ENCODE measurements at places on chromosomes 3 and 15. TPM values are rescaled to one million over a fixed set of nuclear protein-coding genes. Genes with fewer than 3 reads are reported as not detected.
A peak's percentile ranks its signal among the peaks of the same experiment; 100 is the strongest.

- no peak for DNase-seq
Measured at GRCh38 chr3:86175051-86175536, 815.9 kb downstream of the VGLL3 start.

DNA sequence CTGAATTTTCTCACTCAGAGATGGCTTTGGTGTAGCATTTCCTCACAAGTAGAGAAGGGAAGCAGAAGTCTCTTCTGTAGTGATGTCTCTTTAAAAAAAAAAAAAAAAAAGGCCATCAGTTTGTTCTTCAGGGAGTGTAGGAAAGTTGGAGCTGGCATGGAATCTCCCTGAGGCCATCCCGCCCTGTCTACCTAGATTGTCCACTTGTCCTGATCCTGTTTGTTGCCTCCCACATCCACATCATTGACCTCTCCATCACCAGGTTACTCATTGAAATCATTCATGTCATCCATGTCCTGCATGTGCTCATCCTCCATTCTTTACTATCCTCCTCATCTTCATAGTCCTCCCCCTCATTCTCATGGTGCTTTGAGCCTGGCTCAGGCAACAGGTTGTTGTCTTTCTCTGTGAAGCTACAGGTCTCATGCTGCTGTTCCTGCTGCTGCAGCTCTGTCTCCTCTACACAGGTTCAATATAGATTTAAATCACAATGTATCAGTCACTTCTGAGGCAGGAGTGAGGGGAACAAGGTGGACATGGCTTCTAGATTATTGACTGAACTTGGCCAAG is 556.3 kb upstream of the NAALADL2 start:
- no peak for DNase-seq

Gene AMT
- total RNA-seq, result 32.5 TPM

DNA sequence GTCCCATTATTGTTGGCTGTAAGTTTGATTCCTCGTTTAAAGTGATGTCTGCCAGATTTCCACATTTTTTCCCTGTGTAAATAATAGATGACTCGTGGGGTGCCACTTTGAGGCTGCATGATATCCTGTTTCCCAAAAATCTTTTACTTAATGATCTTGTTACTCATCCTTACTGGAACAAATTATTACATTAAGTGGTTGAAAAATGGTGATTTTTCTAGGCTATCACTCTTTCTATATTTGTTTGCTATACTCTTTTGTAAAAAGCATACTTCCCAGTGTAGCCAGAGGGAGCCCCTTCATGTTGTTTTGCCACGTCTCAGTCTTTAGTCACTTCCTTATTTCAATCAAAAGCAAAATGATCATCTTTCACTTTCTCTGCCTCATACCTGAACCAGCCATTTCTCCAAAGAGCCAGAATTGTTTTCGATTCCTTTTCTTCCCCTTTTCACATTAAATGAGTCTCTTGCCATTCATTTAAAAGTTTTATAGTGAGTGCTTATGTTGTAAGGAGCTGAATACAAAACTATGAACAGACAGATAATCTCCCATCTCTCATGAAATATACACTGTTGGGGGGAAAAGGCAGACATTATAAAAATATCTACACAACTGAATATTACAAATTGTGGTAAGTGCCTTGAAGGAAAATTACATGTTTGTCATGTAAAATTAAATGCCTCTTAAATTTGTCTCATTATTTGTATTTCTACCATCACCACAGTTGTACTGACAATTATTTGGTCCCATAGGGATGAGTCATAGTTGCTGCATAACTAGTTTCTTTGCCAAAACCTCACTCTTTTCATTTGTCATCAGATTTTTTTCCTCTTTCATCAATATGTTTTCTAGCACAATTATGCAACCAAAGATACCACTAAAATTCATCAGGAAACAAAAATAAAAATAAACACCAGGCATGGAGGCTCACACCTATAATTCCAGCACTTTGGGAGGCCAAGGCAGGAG is 41.5 kb downstream of the ADGRG7 start:
- DNase-seq, result no peak

GRCh38 chr3:9583792-9584191 is 30.2 kb upstream of the LHFPL4 start:
- DNase-seq, result no peak

DNA sequence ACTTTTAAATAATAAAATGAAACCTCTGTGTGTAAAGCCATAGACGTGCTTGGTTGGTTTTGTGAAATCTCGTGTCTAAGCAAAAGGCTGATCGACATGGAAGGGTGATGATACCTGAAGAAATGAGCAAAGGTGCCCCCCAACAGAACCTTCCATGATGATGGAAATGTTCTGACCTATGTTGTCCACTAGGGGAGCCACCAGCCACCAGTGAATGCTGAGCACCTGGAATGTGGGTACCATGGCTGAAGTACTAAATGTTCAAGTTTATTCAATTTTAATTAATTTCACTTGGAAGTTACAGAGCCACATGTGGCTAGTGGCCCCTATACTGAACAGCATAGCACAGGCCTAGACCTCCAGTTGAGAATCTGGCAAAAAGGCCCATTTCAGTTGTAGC is 158.8 kb downstream of the POLR2M start:
- no peak for DNase-seq

Gene C15orf39
- 13.5 TPM for total RNA-seq

DNA sequence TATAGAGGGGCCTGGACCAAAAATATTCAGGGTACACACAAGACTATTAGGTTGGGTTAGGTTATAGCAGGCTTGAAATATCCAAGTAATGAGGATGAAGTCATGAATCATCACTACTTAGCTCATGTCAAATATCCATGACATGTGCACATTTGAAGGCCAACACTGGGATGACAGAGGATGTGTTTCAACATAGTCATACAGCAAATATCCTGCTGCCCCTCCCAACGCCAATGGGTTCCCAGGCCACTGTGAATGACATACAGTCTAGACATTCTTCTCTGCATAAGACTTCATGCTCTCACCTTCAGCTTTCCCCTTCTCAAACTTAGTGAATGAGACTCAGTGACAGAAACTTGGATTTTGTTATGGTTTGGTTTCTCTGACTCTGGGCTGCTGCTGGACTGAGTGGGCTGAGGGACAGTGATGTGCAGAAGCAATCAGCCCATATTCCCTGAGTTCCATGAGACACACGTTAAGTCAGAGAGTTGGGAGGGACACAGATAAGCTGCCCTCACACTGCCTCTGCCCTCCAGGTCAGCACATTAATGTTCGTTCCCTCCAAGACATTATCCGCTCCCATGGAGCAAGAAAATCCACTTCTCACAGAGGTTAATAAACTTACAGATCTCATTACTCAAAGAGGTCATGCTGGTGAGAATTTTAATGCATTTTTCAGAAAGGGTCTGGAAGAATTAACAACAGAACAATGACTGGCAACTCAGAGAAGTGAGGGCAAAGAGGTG is 15.4 kb downstream of the HOMER2 start:
- peak; percentile 79 for DNase-seq

DNA sequence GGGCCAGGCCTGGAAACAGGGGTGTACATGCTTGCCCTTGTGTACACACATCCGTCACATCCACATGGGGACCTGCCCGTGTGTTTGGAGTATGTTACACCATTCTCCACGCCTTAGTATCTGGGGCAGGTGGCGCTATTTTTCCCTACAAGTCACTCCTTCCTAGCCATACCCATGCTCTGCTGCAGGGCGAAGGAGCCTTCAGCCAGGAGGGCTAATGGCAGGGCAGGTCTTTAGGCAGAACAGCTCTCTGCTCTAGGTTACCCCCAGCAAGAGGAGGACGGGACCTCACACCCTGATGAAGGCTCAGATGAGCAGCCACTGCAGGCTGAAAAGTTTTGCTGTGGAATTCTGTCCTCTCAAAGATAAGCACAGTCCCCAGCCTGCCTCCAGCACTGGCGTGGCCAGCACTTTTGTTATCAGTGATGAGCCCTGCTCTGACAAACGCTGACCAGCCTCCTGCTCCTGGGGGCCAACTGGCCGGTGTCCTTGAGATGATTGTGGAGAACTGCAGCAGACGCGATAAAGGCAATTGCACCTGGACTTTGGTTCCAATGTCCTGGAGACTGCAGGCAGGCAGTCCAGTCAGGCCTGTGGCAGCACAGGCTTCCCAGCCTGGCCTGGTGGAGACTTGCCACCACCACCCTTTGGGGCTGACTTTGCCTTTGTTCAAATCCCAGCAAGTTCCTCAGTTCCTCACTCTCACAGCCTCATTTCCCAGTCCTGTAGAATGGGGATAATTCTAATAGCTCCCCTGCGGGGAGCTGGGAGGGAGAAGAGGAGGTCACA is 19.8 kb upstream of the PIGZ start:
- peak; percentile 74 for DNase-seq

DNA sequence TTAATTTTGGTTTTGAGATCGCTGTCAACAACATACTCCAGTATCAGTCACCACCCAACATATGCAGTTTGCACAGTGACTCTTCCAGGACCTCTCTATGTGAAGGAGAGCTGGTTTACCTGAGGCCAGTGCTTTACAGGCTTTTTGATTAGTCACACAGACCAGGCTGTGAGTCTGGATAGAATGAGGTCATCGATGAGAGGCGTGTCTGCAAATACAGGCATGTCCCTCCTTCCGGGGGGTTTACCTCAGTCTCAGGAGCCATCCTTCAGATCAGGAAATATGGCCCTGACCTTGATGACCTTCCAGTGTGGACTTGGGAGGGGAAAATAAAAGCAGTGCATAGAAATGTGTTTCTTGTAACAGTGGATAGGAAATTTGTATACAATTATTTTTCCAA is 46.9 kb downstream of the KBTBD12 start:
- peak; percentile 76 for DNase-seq

- DNase-seq, result no peak
Measured at GRCh38 chr3:190990898-190991297, 128.4 kb upstream of the GMNC start.

GRCh38 chr3:107969994-107970819 is 120.6 kb downstream of the CD47 start:
- peak; percentile 21 for DNase-seq

Gene GOLGA8R
- 0.09 TPM for total RNA-seq

DNA sequence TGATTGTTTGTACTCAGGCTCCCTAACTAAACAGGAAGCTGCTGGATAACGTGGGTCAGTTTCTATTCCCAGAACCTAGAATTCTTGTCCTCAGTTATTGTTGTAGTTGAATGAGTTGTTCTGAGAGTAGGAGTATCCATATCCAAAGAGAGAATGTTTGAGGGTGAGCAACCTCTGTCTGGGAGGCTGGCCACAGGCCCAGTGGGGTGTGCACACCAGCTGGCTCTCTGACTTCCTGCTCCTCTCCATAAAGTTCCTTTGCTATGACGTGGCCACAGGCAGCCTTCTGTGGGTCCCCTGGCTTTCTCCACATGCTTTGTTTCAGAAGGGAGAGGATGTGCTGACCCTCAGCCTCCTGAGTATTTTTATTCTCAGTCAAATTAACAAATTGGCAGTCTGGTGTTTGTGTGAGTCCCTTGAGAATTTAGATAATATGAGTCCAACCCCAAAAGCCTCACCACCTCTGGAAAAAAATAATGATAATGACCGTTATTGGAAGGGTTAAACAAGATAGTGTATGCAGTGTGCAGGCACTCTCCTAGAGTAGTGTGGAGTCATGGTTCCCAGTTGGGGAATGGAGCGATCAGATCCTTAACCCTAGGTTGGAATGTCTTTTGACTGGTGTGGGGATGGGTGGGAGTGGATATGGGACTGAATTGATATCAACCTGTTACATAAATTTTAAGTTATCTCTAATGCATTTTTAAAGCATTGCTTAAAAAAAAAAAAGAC is 47.6 kb upstream of the MED12L start:
- no peak for DNase-seq

DNA sequence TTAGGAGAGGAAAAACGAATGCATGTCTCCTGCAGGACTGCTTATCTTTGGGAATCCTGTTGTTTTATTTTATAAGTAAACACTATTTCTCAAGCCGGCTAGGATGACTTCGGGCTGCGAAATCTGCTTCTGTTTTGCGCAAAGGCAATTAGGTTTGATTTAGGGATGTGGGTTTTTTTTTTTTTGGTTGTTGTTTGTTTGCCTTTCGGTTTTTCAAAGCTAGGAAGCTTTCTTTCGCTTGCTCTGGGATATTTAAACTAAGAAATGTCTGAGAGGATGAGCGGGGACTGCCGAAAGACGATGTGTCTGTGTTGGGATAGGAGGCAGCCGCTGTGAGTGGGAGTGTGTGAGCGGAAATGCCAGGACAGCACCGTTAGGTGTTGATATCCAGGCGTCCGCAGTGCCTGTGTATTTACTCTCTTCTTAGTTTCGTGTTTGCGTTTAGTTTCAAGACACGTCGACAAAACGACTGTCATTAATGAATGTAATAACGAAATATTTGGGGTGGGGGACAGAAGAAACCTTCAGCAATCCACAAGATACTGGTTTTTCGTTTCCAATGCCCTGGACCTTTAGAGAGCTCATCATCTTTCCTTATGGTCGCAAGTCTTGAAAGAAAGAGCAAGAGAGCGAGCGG is 604 bp downstream of the ISL2 start:
- peak; percentile 39 for DNase-seq

DNA sequence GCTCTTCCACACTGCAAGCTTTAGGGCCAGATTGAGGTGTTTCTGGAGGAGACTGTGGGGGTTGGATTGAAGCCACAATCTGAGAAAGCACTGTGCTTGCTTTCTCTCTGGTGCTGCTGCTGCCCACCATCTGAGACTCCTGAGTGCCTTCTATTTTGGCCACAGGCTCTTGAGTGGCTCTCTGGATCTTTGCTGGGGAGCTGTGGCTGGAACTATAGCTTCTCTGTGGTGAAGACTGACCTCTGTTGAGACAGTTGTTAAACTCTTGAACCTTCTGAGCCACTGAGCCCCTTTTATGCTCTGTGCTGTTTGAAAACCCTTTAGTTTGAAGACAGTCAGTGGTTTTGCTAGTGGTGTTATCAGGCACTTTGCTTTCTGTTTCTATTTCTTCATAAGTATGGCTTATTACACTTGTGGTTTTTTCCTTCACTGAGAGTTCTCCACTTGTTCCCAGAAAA is 108.7 kb upstream of the TSPAN3 start:
- DNase-seq, result no peak

Gene MELTF
- 3.2 TPM for total RNA-seq

DNA sequence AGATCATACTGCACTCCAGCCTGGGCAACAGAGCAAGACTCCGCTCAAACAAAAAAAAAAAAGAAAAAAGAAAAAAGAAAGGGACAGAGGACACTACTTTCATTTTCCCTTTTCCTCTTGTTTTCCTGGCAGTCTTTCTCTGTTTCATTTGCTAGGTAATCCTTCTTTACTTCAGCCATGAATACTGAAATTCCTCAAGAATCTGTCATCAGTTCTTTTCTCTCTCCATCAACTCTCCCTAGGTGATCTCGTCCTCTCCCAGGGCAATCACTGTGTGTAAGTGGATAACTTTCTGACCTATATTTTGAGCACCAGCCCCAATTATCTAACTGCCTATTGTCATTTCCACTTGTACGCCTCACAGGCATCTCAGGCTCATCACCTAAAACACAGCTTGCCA is 51.5 kb downstream of the TTC23 start:
- DNase-seq, result no peak

All from HepG2 (cell line).